ENCODE measurements at places on chromosomes 3 and 15.

DNA sequence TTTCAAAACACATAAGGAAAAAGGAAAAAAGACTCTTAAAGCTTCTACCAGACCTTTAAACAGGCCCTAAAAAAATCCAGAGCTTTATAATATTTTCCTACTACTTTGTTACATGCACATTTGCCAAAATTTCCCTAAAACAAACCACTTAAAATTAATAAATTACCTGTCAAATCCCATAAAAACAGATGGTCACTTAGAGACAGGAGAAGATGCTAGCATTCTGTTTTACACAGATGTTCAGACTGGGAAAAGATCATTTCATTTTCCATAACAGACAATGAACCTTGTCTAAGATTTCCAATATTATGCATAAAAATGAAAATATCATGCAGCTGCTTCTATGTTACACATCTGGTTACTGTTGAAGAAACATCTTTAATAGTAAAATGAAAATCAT is 66.6 kb downstream of the SUCLG2 start:
- DNase-seq, result no peak

- DNase-seq, result no peak
Observed at GRCh38 chr15:98580572-98580971, 67.8 kb upstream of the IGF1R start.

GRCh38 chr15:29611057-29611456 is 211.2 kb downstream of the TJP1 start:
- no peak for DNase-seq

- DNase-seq, result no peak
Observed at GRCh38 chr3:2465842-2466241, 367.2 kb downstream of the CNTN4 start.

DNA sequence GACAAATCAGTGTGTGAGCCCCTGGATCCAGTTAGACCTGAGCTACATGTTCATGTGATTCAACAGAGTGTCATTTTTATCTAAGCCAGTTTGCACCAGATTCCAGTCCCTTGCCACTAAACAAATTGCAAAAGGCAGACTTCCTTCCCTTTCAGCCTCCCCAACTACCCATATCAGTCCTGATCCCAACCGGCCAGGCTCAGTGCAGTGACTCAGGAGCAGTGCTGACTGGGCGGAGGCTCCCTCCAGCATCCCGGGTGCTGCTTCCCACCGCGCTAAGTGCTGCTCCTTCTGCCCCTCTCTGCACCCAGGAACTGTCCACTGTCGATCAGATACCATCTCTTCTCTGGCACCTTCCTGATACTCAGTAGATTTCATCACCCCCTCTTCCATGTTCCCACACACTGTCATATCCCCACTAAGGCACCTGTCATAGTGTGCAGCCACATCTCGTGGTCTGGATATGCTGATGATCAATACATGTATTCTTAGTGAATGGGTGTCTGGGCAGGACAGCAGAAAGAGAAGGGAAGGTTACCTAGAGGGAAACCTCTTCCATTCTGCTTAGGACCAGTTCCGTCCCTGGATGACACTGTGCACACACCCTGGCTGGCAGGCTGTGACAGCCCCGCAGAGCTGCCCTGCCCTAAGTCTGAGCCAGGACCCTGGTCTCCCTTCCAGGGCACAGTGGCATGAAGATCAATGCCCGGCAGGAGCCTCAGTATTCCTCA is 108.8 kb upstream of the RAD18 start:
- no peak for DNase-seq

DNA sequence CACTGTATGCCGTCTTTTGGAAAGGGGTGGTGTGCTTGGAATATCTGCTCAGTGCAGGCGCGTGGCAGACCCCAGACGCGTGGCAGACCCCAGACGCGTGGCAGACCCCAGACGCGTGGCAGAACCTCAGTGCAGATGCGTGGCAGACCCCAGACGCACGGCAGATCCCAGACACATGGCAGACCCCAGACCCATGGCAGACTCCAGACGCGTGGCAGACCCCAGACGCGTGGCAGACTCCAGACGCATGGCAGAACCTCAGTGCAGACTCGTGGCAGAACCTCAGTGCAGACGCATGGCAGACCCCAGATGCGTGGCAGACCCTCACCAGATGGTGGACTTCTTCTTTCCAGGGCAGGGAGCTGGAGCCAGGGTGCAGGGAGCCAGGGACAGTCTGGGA is 637 bp upstream of the MUC4 start:
- DNase-seq, result no peak

DNA sequence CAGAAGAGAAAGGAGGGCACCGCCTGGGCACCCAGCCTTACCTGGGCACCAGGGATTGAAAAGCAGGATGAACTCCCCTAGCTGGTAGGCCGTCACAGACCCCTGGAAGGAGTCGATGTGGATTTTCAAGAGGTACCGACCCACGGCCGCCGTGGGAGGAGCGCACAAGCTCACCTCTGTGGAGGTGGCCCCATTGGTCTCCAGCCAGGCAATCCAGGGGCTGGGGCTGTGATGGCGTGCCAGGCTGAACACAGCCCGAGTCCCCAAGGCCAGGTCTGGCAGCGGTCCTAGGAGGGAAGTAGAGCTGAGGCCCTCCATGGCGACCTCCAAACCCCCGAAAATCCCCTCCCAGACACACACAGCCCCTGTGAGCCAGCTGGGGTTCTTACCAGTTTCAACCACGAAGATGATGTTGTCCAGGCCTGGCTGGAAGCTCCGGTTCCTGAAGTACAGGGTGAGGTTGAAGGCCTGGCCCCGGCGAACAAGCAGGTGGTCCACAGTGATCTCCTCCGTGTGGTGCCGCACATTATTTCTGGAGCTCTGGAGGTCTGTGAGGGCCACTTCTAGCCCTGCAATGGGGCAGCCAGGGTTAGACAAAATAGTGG is 6.6 kb downstream of the TGM5 start:
- no peak for DNase-seq

DNA sequence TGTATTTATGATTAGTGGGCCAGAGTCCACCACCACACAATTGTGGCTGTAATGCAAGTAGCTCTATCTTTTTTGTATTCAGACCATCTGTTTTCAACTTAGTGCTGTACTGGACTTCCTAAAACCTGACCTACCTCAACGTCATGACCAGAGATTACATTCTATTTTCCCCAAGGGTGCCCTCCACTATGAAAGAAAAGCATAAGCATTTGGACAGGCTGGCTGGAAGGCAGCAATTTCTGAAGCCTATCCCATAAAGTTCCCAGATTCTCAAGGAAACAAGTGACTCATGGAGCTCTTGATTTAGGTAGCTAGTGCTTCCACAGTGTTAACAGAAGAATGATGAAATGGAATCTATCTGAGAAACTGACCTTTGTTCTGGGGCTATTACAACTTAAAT is 75.8 kb downstream of the COL8A1 start:
- DNase-seq, result no peak

GRCh38 chr3:155088706-155089345 is 8.7 kb downstream of the MME start:
- DNase-seq, result no peak

- no peak for DNase-seq
Observed at GRCh38 chr3:188817103-188817934, 354.5 kb upstream of the TPRG1 start.

GRCh38 chr3:105388176-105388575 is 21.5 kb downstream of the ALCAM start:
- DNase-seq, result no peak

- DNase-seq, result no peak
Observed at GRCh38 chr3:119436977-119437376, 26.4 kb downstream of the TMEM39A start.

DNA sequence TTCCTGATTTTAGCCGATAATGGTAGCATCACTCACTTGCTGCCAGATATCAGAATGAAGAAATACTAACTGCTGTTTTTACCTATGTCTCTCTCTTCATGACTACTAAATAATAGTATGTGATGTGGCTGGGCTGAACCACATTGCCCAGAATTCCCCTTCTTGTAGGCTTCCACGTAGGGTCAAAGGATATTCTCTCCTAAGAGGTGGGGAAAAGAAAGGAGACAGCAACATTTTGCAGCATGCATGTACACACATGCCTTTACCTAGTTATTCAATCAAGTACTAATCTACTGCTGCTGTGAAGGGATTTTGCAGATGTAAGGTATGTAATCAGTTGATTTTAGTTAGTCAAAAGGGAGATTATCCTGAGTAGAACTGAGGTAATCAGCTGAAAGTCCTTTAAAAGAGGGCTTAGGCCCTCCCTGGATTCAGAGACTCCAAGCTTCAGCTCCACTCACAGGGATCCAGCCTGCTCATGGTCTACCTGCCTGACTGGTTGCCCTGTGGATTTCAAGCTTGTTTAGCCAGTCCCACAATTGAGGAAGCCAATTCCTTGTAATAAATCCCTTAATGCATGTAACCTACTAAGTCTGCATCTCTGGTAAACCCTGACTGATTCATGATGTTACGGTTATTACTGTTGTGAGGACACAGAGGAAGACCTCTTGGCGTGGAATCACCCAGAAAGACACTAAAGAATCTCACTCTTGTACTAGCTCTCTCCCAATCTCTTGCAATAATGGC is 20.4 kb downstream of the PLD1 start:
- DNase-seq, result no peak

DNA sequence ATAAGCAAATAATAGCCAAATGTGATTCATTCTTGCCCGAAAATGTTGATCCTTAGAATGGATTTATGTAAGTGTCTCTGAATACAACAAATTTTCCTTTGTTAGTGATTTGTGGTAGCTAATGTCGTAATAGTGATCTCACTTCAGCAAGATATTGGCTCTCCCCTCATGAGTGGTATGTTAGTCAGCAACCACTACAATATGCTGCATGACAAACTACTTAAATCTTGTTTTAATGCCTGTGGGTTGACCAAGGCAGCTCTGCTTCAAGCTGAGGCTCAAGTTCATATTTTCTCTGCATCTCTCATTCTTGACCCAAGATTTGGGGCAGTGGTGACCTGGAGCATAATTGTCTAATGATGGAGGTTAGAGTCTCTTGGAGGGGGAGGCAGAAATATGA is 49.8 kb upstream of the GALNT15 start:
- DNase-seq, result no peak

DNA sequence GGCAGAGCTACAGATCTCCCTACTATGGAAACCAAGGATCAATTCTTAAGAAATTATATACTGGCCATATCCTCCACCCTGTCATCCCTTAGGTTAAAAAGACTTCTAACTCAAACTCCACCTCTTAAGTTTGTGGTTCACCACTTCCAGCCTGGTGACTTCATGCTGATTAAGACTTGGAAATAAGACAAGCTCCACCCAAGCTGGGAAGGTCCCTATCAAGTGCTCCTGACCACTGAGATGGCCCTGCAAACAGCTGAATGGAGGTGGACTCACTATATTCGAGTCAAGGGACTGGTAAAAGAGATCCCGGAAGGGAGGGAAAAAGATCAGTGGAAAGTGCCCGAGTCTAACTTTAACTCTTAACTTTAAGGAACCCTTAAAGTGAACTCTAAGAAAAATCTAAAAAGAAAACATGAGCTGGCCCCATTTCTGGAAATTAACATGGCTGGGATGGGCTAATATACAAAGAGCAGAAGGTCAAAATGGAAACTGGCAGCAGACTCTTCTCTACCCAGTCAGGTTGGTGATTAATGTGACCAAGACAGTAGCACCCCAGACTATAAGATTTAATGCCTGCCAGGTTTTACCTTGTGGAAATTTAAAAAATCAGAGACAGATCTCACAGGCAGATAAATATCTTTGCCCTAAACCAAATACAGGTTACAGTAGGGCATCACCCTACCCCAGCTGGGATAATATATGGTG is 43.9 kb downstream of the PPCDC start:
- DNase-seq, result no peak

GRCh38 chr3:170840291-170840859 is 29.6 kb downstream of the RPL22L1 start:
- DNase-seq, result no peak

DNA sequence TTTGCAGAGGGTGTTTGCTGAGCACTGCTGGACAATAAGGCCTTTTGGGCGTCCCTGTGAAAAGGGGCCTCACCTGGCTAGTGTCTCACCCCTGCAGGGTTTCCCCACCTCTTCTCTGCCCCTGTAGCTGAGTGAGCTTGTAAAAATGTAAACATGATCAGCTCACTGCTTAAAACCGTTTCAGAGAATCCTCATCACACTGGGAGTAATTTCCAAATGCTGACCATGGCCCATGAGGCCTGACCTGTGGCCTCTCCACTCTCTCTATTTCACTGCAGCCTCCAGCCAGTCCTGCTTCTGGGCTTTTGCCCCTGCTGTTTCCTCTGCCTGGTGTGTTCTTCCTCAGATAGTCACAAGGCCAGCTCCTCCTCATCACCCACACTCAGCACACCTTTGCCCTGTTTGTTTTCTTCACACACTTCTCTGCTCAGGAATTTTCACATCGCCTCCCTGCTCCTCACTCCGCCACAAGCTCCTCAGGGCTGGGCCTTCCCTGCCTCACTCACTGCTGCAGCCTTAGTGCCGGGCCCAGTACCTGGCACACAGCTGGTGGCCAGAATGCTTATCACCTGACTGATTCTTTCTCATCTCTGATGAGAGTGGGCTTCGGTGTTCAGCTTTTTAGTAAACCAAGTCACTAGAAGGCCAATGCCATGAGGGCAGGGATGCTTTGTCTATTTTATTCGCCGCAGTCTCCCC is 79.3 kb upstream of the SEC13 start:
- no peak for DNase-seq
